ENCODE measurements at places on chromosomes 1 and 21.

- DNase-seq: no peak
These were observed 70.6 kb upstream of the NFIA start for GRCh38 chr1:61011561-61012263.

DNA sequence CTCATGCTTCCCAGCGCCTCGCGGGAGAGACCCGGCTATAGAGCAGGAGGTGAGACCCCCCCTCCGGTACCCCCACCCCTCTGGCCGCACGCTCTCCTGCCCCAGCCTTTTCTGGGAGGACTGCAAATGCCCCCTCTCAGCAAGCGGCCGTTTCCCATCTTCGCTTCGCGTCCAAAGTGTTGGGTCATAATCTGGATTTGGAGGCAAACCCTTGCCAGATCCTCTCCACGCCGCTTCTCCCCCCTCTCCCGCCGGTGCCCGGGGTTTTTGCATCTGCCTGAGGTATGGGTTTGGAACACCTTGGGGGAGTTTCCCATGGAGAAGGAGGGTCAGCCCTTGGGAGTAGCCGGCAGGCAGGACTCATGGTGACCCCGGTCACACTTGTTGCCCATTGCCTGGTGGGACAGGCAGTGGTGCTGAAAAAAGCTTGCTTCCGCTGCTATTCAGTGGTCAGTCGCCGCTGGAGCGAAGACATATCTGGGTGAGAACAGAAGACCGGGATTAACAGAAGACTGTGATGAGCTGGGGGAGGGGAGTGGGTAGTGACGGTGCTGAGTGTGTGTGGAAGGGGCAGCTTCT lies 935 bp downstream of the KCNK2 start:
- DNase-seq: peak; percentile 24

GRCh38 chr1:82377201-82377884 lies 576.6 kb downstream of the ADGRL2 start:
- peak; percentile 30 for DNase-seq

DNA sequence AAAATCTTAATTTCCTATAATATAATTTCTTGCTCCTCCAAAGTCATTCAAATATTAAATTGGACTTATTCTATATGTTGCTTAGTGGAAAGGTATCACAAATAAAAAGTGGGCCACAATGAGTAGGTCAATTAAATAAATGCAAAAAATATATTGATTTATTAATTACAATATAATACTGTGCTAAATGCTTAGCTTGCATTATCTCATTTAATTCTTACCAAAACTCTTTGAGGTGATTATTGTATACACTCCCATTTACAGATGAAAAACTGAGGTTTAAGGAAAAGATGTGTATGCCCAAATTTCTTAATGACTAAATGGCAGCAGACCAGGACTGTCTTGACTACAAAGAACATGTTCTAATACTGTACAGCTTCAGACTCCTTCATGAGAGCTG lies 325.3 kb upstream of the SGIP1 start:
- DNase-seq: no peak

- DNase-seq: no peak
These were observed 27.1 kb downstream of the C4BPA start for GRCh38 chr1:207131163-207131562.

DNA sequence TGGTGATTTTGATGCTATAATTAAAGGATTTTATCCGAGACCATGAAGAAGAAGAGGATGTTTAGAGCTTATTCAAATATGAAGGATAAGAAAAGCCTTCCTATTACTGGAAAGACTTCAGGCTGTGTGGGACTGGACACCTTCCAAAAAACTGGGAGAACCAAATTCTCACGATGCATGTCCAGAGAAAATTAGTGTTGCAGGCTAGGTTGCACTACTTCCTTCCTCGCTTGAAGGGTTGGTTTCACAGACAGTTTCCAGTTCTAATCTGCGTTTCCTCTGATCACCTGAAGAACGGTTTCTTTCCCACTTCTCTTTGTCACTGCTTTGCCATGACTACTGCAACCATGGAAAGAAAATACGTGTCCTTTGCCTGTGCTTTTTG lies 2.0 kb downstream of the MTARC2 start:
- no peak for DNase-seq

DNA sequence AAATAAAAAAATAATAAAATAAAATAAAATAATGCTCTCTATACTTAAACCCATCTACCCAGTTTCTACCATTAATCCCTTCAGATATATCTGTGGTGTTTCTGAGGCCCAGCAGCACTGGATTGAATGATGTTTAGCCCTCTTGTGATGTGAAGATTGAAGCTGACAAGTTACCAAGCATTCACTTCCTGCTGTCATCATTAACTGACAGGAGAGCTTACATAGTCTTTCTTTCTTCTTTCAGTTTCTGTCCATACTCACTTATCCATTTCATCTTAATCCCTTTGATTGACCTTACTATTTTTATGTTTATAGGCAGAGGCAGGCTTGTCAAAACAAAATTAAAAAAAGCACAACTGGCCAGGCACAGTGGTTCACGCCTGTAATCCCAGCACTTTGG lies 38.8 kb upstream of the PGD start:
- no peak for DNase-seq

GRCh38 chr1:204190212-204191211 lies 5.8 kb downstream of the KISS1 start:
- peak; percentile 67 for DNase-seq

DNA sequence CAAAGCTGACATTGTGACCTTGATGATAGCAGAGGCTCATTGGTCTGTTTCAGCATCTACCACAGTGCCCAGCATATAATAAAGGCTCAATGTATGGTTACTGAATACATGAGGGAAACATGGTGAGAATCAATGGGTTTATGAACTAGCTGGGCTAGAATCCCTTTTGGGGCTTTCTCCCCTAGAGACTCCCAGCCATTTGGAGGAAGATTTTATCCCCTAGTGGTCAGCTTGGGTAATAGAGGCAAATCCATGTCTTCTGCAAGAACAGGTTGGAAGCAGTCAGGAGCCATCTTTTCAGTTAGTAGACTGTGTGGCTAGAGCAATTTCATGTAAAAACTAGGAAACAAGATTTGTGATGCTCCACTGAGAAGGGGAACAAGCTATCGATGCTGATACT lies 15.8 kb upstream of the REG4 start:
- no peak for DNase-seq

- DNase-seq: no peak
These were observed 46.0 kb upstream of the SLC19A1 start for GRCh38 chr21:45588086-45588825.

DNA sequence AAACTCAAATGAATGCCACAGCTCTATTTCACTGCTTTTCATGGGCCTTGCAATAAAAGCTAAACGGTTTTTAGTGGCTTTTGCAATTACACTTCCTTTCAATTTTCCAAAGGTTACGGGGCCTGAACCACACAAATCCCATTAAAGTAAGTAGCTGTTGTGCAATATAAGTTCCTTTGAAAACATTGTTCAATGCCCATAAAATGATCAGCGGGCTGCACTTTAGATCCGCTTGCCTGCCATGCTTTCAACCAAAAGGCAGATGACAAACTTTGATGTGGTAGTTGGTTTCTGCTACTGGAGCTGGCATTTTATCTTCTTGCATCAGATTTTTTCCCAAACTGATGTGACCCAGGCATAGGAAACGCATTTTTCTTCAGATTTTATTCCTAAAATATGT lies 50.2 kb downstream of the PRRX1 start:
- no peak for DNase-seq

DNA sequence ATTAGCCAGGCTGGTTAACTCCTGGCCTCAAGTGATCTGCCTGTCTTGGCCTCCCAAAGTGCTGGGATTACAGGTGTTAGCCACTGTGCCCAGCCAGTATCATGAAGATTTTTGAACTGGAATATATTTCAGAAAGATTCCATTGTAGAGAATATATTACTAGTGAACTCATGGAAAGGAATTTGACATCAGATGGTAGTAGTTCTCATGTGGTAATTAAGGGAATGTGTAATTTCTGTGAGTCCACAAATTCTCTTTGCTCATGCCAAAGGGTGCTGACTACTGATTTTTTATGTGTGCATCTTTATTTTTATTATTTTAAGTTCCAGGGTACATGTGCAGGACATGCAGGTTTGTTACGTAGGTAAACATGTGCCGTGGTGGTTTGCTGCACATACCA lies 10.4 kb downstream of the DTL start:
- DNase-seq: no peak

DNA sequence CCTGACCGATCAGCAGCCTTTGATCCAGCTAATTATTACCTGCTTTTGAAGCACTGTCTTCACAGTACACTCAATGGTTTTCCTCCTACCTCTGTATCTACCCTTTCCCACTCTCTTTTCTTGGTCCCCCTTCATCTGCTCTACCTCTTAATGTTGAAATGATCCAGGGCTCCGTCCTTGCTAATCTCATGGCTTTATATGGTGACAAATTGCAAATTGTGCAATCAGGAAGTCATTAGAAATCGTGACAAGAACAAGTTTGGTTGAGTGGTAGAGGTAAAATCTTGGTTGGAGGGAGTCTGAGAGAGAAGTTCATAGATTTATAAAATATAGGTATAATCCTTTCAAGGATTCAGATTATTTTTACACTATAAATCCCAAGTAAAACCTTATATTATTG lies 9.6 kb upstream of the CYB5R1 start:
- no peak for DNase-seq

DNA sequence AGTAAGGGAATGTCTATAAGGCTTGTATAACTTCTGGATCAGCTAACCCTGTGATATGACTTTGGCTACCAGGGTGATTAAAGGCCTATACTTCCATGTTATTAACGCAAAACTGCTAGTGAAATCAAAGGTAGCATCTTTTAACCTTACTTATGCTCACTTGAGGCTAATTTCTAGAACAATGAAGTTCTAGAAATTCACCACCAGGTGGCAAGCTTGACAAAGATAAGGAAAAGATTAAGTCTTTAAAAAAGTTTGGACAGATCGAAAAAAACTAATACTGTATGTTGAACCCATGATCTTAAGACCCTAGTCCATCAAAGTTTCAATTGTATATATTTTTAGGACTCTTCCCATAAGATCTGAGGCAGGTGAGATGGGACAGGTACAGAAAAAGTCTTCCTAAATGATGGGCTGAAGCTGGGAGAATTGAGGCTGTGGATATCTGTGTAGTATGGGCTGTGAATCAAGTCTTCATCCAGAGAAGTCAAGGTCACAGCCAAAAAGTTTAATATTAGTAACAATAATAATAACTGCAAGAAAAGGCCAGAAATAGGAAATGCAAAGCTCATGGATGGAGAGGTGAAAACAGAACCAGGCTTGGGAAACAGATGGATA lies 18.8 kb downstream of the KYAT3 start:
- peak; percentile 34 for DNase-seq

DNA sequence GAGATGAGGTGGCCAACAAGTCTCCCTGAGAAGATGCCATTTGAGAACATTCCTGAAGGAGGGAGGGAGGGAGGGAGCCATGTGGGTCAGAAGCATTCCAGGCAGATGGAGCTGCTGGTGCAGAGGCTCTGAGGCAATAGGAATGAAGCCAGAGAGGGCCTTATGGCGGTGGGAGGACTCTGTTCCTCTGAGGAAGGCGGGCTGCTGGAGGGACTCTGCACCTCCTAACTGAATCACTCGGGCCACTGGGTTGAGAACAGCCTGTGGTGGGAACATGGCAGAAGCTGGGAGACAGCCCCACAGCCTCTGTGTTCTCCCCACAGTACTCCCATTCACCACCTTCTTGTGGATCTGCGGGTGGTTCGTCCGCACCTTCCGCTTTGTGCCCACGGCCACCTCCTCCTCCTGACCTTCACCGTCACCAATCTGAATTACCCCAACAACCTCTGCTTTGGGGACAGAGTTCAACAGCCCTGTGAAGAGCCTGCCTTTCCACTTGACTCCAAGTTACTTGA lies 2.4 kb upstream of the TMEM125 start:
- DNase-seq: no peak

DNA sequence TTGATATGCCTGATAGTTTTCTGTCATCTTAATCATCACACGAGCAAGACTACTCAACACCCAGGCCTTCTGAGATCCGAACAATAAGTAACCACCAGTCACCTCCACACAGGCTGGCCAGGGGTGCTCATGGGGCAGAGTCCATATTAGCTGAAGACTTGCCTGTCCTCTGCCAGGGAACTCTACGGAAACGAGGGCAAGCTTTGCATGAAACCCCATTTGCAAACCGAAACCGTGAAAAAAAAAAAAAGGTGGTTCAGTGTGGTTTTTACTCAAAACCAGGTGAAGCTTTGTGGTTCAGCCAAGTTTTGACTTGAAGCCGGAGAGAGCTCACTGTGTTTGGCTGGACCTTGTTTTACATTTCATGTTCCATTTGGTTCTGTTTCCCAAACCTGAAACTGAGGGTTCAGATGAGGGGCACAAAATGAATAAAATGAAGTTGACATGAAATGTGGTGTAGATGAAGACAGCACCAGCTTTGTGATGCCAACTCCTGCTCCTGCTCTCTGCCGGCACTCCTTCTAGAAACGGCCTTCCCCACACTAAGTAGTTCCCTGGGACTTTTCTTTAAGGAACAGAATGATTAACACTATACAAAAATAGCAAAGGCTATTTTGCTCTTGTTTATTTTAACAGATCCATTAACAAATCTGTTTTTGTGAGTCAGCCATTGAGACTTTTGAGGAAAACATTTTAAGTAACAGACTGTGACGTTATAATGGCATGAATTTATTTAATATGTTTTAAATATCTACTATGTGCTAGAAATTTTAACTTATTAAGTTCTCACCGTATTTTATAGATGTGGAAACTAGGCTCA lies 74.7 kb downstream of the RUNX1 start:
- DNase-seq: no peak

GRCh38 chr1:46506470-46507219 lies 17.0 kb downstream of the DMBX1 start:
- DNase-seq: no peak

DNA sequence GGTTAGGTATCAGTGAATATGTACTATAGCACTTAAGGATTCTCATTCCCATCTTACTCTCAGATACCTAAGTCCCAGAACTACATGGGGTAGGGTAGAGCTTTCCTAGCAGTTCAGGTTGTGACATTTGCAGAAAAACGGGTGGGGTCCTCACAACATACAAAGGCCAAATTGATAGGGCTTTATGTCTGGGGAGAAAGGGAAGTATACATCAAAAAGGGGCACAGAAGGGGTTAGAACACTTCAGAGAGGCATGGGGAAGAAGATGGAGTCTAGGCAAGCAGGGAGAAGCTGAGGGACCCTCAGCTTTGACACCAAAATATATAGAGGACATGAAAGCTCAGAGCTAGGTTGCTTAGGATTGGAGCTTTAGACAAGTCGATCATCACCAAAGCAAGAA lies 3.6 kb downstream of the UROD start:
- no peak for DNase-seq

DNA sequence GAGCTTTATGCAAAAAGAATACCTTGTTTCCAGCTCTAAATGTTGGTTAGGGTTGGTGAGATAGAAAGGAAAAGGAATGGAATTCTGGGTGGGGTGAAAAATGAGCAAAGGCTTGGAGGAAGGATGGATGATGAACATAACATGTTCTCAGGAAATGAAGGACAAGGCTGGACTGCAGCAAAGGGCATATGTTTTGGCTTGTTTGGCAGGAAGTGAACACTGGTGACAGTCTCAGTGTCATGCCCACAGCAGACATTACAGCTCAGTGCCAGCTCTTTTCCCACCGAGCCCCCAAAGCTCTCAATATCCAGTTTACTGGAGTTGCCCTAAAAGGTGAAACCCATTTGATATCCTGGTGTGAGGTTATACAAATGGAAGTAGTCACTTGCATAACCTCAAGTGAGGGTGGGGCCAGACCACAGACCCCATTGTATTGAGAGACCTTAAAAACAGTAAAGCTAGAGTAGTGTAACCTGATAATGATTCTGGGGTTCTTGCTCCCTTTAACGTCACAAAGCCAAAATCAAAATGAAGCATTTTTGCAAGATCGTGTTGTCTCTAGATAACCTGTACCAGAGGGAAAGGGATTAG lies 270.6 kb downstream of the NFIA start:
- peak; percentile 54 for DNase-seq

Data from dermis microvascular lymphatic vessel endothelial cell (primary cell).